Stimulated activated CD4-positive, alpha-beta T cell treated with anti-CD3 and anti-CD28 coated beads, Interleukin-2, amount 100 ng/mL, for 48 hours (primary cell): ENCODE measurements at places on chromosomes 7 and 10.

DNA sequence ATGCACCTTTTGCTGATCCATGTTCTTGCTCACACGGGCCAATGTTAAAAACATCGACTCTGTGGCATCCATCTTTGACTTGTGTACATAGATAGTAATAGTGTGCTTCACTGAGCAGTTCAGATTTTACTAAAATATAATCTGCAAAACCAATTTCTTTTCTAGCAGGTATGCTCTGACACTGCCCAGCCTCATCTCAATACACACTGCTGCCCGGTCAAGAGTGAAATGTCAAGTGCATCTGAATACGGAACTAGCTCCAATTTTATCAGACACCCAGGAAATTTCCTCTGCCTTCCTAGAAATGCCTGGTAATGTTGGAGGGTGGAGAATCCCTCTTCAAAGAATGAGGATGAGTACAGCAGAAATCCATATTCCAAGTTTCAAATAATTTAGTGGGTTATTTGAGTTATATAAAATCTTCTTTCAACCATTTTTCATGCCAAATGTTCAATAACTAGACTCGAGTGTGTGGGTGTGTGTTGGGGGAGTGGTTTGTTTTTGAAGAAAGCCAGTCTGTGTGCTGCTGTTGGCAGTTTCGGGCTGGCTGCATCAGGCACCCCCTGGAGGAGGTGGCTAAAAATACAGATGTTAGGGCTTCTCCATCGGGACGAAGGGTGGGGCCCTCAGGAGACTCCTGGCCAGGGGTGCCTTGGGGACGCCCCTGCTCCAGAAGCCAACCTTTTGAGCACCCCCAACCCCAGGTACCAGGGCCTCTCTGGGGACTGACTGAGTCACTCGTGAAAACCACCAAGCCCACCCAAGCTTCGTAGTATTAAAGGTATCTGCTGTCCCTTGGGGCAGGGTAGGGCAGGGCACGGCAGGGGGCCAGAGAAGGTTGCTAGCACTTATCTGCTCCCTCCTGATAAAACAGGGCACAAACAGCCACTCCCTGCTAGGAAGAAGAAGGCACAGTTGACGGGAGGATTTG is 15.4 kb downstream of the CTBP2 start:
- no peak for DNase-seq

DNA sequence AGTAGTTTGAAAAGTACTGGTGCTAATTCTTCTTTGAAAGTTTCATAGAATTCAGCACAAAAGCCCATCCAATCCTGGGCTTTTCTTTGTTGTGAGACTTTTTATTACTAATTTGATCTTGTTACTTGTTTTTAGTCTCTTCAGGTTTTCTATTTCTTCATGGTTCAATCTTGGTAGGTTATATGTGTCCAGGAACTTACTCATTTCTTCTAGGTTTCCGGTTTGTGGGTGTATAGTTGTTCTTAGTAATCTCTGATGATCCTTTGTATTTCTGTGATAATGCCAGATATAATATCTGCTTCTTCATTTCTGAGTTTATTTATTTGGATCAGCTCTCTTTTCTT is 147.5 kb downstream of the RTKN2 start:
- DNase-seq: no peak

DNA sequence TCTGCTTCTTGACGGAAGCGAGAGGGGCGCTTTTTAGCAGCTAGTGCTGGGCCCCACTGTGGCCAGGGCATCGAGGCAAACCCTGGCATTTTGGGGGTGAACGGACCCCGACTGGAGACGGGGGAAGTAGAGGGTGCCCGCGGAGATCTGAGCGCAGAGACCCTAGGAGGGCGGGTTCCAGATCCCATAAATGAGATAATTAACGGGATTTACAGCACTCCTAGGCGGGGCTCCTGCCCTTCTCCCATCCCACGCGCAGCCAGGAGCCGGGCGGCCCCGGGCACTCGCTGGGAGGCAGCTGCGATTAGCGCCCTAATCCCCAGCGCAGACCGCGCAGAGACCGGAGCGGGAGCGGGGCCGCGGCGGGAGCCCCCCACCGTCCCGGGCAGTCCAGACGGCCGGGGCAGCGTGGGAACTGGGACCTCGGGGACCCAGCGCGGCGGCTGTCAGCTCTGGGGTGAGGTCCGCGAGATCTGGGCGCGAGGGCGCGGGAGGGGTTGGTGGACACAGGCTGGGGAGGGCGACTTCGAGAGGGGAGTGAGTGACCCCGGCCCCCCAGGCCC is 735 bp downstream of the JCAD start:
- DNase-seq: no peak

DNA sequence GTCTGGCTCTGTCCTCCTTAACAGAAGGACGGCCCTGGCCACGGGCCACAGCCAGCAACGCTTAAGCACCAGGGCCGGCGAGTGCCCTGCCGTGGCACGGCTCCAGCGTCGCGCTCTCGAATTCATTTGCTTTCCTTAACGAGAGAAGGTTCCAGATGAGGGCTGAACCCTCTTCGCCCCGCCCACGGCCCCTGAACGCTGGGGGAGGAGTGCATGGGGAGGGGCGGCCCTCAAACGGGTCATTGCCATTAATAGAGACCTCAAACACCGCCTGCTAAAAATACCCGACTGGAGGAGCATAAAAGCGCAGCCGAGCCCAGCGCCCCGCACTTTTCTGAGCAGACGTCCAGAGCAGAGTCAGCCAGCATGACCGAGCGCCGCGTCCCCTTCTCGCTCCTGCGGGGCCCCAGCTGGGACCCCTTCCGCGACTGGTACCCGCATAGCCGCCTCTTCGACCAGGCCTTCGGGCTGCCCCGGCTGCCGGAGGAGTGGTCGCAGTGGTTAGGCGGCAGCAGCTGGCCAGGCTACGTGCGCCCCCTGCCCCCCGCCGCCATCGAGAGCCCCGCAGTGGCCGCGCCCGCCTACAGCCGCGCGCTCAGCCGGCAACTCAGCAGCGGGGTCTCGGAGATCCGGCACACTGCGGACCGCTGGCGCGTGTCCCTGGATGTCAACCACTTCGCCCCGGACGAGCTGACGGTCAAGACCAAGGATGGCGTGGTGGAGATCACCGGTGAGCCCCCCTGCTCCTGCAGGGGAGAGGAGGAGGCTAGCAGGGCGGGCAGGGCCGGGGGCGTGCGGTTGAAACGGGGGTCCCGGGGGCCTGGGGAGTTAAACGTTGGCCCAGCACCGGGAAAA is at the start of gene HSPB1:
Gene HSPB1, plus strand, starts transcription at position 327 of the 855 bp plus-strand sequence. Its CDS starts 40 bp downstream, at position 367.
- no peak for DNase-seq

DNA sequence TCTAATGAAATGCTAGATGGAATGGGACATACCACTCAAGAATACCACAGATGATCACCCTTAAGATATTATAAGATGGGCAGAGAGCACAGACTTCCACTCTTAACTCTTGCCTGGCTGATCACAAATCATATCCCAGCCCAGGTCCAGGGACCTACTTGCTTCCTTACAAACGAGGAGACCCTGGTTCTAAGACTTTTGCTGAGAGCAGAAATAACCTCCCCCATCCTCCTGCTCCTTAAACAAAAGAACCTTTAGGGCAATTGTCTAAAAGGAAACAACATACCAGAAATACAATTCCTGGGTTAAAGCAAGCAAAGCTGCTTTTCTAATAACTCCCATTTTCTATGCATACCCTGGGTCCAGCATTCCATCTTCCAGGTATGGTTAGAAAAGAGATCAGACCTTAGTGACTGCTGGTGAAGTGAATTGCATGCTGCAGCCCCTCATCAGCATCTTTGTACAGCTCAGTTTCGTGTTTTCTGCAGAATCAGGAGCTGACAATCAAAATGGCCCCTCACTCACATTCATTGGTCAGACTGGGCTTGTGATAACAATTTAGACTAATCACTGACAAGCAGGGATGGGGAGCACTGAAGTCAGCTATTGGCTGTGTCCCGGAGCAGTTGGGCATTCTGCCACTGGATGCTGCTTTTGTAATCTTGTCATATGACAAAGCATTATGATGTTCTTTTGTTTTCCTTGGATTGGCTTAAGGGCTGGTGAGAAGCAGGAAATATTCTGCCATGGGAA is 14.6 kb downstream of the IFIT3 start:
- DNase-seq: no peak

GRCh38 chr7:122618585-122619189 is 80.2 kb downstream of the RNF133 start:
- DNase-seq: no peak

- DNase-seq: no peak
These were observed 165.3 kb downstream of the CELF2 start for GRCh38 chr10:11183015-11183414.

DNA sequence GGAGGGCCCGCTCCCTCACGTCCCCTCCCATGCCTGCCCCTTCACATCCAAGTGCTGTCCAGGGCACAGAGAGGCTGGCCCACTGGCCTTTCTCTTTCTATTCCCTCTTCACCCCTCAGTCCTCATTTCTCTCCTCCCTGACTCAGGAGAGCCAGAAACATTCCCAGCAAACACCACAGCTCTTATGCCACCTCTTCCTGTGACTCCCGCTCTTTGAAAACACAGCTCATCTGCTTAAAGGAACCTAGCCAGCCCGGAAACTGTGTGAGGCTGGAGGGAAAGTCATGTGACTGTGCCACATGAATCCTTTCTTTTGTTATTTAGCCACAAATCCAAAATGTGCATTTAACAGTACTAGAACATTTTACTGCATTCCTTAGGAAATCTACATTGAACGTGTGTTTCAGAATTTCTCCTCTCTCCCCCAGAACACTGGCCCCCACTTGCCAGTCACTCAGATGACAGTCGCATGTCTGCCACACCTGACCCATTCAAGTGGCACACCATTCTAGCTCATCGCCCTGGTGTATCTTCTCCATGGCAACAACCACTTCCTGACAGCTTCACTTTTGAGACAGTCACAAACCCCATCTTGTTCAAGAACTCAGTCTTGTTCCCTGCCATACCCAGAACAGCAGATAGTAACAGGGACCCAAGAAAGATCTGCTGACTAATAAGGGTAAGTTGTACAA is 42.8 kb downstream of the GRB10 start:
- peak; percentile 43 for DNase-seq

DNA sequence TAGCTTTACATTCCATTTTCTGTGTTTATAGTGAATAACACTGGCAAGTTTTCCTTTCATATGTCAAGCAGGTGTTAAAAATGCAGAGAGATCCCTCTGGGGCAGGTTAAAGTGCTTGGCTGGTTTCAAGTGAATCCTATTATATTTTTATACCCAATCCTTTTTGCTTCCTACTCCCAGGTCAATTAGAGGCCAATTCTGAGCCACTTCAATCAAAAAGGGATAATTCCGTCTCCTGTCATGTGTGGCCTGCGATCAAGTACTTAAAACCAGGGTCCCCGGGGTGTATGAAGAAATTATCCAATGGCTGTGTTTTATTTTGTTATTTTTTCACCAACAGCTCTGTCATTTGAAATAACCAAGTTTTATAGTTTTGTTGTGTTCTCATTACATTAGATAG is 313.2 kb downstream of the PRPF18 start:
- DNase-seq: no peak

- no peak for DNase-seq
These were observed 510.5 kb upstream of the AKR1E2 start for GRCh38 chr10:4315551-4315950.

DNA sequence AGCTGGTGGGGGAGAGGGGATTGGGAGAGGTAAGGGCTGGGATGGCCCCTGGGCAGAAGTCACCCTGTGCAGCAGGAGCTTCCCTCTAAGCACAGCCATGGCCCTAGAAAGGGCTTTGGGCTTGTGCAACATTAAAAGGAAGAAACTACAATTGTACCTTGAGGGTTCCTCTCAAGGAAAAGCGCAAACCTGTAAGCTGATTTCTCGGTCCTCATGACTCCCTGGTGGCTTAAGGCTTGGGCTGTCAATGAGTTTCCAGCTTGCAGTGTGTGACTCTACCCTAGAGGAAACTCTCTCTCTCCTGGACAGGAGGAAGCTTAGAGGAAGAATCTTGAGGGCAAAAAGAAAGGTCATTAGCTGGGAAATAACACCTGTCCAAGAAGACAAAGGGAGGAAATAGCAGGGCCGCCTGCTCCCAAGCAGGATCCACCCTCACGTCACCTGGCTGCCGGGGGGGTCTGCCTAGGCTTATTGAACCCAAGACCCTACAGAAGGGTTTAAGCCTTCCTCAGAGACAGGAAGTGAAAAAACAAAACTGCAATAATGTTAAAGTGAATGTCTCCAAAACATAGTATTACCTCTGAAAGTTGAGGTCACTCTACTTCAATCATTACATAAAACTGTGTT is 112.5 kb downstream of the WDR11 start:
- DNase-seq: no peak

- no peak for DNase-seq
These were observed 136.6 kb downstream of the ARHGAP22 start for GRCh38 chr10:48468130-48468790.
